ENCODE measurements at places on chromosomes 12 and 14. TPM values are rescaled to one million over a fixed set of nuclear protein-coding genes. Genes with fewer than 3 reads are reported as not detected.

The OTX2 gene
- not detected for polyA plus RNA-seq

The NAV3 gene
- 11.4 TPM for polyA plus RNA-seq

The IRAK3 gene
- 4.7 TPM for polyA plus RNA-seq

The KCNMB4 gene
- polyA plus RNA-seq = 25.3 TPM

The SYNE3 gene
- polyA plus RNA-seq = 2.5 TPM

The SLC6A12 gene
- 16.7 TPM for polyA plus RNA-seq

The NOC4L gene
- polyA plus RNA-seq = 11.9 TPM

The NKX2-1 gene
- polyA plus RNA-seq = not detected

The RIMBP2 gene
- polyA plus RNA-seq = 46.5 TPM

The ARHGEF25 gene
- 30.5 TPM for polyA plus RNA-seq

DNA sequence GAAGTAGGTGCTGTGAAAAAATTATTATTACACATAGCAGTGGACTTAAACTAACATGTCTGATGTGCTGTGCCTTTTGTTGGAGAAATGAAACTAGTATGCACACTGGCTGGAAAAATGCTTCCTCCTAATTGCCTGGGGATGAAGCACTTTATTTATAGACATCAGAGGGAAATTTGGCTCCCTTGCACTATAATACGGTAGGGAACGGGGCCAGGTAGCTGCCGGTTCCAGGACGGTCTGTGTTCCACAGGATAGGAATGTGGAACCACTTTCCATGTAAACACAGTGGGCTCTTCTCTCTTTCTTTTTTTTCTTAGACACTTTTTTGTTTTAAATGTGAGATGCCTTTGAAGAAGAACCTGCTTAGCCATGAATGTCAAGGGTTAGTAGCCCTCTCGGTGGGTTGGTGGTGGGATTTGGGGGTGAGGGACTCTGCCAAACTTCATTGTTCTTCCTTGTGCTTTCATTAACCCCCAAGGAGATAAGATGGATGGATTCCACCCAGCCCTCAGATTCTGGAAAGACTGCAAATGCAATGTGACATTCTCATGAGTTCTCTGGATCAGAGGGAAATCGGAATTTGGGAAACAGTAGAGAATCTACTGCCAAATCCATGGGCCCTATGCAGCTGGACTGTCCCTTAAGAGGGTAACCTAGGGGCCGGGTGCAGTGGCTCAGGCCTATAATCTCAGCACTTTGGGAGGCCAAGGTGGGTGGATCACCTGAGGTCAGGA lies 58.0 kb upstream of the GSC start:
- no peak for DNase-seq

DNA sequence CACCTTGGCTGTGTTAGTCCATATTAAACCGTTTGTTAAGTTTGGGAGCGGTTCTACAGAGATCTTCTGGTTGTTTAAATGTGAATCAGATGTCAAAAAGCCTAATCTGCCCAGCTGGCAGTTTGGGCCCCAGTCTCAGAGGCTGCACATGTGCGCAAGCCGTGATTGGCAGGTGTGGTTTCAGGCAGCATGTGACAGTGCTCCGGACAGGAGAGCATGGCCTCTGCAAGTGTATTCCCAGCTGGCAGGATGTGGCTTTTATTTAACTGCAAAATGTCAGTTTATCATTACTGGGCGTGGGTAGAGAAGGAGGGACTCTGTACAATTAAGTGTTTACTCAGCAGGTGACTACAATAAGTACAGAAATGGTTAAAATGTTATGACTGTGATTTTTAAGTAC lies 77.5 kb downstream of the PELI2 start:
- no peak for DNase-seq

- no peak for DNase-seq
Observed at GRCh38 chr12:108310489-108310888, 28.6 kb downstream of the CMKLR1 start.

GRCh38 chr14:51950007-51950406 lies 39.3 kb upstream of the RTRAF start:
- no peak for DNase-seq

DNA sequence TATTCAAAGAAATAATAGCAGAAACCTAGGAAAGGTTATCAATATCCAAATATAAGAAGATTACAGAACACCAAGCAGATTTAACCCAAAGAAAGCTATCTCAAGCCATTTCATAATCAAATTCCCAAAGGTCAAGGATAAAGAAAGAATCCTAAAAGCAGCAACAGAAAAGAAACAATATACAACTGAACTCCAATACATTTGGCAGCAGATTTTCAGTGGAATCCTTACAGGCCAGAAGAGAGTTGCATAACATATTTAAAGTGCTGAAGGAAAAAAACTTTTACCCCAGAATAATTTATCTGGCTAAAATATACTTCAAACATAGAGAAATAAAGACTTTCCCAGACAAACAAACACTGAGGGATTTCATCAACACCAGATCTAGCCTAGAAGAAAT lies 54.3 kb downstream of the DENND5B start:
- DNase-seq = no peak

- no peak for DNase-seq
Observed at GRCh38 chr12:16352481-16352880, 5.0 kb downstream of the MGST1 start.

- no peak for DNase-seq
Observed at GRCh38 chr12:77025782-77026314, 39.5 kb downstream of the E2F7 start.

DNA sequence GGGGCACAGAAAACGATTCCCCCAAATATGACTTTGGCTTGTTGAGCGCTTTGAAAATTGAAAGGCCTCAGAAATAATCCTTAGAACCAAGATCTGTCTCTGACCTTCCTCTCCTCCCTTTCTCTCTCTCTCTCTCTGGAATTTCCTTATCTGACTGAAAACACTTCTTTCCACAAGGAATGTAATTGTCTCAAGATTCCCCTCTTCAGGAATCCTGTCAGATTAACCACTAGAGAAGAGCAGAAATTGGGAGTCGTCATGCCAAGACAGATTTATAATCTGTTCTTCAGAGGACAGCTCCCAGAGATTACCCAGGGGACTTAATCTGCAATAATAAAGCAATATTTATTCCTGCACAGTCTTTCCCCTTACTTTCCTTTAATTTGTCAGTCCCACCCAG lies 317.6 kb downstream of the ACSS3 start:
- no peak for DNase-seq

DNA sequence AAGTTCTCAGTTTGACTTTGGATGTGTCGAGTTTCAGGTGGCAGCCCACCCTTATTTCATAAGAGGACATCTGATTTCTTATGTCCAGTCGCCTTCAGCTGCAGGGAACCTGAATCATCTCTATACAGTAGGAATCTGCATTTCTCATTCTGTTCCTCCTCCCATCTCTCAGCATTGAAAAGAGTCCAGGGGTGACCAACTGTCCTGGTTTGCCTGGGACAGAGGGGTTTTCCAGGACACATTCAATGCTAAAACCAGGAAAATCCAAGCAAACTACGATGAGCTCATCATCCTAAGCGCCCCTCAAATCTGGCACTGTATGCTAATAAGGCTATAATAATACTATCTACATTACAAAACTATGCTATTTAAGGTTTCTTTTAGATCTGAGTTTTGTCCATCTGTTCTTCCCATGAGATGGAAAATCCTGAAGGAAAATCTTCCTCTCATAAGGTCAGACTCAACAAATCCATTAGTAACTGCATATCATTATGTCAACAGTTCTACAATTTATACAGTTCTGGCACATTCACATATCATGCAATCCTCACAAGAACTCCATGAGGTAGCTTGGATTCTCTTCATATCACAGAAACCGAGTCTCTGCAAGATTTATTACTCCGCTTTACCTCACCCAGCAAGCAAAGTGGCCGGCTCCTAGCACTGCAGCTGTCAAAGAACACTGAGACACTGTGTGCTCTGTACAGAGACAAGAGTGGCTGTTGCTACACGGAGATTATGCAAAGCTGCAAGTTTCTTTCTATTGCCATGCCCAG lies 15.6 kb upstream of the CALM1 start:
- DNase-seq = peak; percentile 14

- peak; percentile 83 for DNase-seq
Observed at GRCh38 chr12:124551268-124552144, 15.9 kb downstream of the NCOR2 start.

- no peak for DNase-seq
Observed at GRCh38 chr12:49777800-49778748, 36.7 kb downstream of the TMBIM6 start.

- no peak for DNase-seq
Observed at GRCh38 chr12:65266408-65266807, 12.1 kb upstream of the MSRB3 start.

- DNase-seq = no peak
Observed at GRCh38 chr12:81089412-81089811, 11.5 kb downstream of the ACSS3 start.

GRCh38 chr12:2154050-2154449 lies 101.3 kb downstream of the CACNA1C start:
- no peak for DNase-seq

DNA sequence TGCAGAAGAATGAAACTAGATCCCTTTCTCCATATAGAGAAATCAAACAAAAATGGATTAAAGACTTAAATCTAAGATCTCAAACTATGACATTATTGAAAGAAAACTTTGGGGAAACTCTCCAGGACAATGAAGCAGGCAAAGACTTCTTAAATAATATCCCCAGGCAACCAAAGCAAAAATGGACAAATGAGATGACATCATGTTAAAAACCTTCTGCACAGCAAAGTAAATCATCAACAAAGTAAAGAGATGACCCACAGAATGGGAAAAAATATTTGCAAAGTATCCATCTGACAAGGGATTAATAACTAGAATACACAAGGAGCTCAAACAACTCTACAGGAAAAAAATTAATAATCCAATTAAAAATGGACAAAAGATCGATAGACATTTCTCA lies 101.0 kb downstream of the RALGAPA1 start:
- DNase-seq = no peak

- no peak for DNase-seq
Observed at GRCh38 chr12:54629925-54630324, 4.8 kb downstream of the LACRT start.

- no peak for DNase-seq
Observed at GRCh38 chr14:67468378-67468730, 20.2 kb downstream of the TMEM229B start.

GRCh38 chr12:84198294-84198946 lies 714.2 kb downstream of the SLC6A15 start:
- DNase-seq = no peak

DNA sequence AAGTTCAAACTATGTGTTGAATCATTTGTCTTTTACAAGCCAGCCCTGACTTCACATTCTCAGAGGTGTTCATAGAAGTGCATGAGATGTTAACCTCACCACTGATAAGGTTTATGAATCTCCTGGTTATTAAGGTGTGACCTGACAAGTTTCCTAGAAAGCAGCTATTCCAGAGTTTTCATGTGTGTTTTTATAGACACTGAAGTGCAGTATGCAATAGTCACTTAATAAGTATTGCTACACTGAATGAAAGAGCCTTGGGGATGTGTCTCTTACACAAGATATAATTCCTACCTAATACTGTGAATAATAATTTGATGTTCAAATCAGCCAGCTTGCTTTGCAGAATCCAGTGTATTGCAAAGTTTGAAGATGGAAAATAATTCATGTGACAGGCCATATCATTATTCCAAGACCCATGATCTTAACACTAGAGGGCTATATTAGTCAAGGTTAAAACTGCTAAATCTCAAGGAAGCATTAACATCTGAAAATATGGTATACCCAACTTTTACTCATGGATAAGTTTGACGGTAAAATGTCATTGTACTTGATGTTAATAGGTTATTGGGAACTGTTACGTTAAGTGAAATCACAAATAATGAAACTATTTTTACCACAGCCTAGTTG lies 13.0 kb downstream of the SLC25A3 start:
- DNase-seq = no peak

DNA sequence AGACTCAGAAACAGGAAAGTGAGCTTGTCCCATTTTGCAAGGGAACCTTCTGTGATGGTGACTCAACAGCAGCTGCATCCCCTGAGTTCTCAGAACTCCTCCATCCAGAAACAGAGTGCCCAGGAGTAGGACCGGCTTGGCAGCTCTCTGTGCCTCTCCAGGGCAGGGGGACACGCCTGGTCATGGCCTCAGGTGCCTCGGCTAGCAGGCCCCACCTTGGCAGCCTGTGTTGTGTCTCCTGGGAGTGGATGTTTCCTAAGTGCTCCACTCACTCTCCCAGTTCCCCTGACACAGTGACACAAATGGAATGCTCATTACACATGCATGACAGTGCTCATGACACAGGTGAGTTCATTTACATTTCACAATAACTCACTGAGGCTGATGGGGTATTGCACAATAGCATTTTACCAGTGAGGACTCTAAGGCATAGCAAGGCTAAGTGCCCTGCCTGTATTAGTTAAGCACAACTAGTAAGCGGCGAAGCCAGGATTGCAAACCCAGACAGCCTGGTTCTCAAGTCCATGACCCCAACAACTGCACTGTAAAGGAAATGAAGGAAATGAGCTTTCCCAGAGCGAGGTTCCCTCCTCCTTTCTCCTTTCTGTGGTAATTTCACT lies 47.4 kb downstream of the CALM1 start:
- DNase-seq = no peak

DNA sequence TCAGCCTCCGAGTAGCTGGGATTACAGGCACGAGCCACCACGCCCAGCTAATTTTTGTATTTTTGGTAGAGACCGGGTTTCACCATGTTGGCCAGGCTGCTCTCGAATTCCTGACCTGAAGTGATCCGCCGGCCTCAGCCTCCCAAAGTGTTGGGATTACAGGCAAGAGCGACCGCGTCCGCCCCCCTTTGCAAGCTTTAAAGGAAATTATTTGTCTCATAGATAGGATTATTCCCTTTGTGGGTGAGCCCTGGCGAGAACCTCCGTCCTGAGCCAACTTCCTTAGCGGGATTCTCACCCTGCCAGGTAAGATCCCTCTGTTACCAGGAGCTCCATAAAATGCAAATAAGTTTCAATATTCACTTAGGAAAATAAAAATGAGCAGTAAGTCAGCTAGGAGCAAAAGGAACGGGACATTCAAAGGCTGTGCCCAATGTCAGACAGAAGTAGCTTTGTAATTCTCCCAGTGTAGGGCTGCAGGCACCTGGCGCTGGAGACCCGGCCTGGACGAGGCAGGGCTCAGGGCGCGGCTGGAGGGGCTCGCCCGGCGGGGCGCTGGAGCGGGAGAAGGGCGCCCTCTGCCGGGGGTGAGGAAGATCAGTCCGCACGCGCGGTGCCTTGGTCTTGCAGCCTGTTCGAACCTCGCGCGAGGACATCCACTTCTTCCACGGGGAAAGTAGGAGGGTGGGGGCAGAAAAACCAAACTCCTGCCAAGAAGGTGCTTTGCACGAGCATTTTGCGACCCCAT lies 47.2 kb upstream of the PLXNC1 start:
- peak; percentile 73 for DNase-seq

DNA sequence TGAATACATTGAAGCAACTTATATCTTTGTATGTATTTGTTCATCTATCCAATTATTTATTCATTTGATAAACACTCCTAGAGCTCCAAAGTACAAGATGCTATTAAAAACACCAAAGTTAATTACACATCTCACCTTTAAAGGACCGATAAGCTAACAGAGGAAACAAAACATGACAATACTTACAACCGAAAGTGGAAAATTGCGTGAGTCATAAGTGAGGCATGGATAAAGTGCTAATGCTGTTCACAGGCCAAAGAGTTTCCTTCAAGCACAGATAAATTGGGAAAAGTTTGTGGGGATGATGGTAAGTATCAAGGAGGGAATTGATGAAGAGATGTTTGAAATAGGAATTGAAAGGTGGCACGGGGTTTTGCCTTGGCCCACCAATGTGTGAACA lies 172.8 kb upstream of the KITLG start:
- no peak for DNase-seq

All from left kidney (tissue), 8 donors.